Stimulated activated CD8-positive, alpha-beta memory T cell treated with anti-CD3 and anti-CD28 coated beads, Interleukin-15, amount 100 ng/mL, for 4 hours (primary cell): ENCODE measurements at places on chromosomes 1 and 21.

- DNase-seq, result no peak
These were observed 9.3 kb upstream of the CACYBP start for GRCh38 chr1:174990382-174990999.

DNA sequence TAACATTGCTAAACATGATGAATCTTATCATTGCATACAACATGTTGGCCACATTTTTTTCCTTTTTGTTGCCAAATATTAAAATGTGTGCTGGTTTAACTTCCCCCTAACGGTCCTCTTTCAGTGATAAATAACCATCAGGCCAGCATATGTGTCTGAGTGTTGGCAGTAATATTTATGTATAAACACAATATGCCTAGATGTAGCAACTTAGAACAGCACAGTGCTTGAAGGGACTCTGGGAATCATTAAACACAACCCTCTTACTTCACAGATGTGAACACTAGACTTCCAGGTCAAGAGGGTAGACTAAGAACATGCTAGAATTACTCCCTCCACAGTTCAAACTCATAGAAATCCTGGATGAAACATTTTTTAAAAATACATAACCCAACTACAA is 581.8 kb downstream of the PLPP3 start:
- no peak for DNase-seq

DNA sequence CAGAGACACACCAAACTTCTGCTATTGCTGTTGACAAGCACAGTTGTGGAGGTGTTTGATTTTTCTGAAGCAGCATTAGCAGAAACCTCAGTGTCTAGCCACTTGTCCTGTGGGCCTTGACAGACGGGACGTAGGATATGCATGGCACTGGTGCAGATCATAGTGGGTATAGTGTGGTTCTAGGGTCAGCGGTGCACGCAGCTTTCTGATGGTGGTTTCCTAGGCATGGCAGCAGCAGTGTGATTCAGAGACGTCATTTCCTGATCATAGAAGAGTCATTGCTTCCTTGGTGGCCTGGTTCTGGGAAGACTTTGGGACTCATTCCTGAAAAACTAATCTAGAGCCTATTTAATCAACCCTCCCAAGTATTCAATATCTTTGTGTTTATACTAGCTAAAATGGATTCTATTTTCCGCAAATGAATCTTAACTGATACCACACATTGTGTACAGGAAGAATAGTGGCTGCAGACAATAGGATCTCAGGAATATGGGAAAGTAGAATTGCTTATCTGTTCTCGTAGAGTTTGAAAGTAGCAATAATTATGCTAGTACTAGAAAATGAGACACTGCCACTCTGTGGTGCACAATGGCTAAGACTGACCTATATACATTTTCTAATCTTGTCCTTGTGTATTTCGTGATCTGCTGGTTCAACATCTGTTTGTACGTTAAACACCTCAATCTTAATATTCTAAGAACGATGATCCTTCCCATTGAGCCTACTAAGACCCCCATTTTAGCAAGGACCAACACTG is 2.8 kb upstream of the USP1 start:
- DNase-seq, result no peak

DNA sequence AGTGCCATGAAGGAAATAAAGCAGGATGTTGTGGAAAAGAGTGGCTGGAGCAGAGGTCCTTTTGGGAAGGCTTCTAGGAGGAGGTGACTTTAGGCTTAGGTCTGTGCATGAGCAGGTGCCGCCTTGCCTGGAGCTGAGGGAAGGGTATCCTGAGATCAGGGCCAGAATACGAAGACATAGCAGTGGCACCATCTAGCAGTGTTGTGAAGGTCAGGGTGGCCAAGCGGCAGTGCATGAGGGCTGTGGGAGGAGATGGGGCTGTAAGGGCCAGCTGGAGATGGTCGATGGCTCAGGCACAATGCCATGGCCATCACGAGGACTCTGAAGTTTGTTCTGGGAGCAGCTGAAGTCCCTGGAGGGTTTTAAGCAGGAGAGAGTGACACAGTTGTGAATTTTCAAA is 219.5 kb downstream of the PTPRU start:
- DNase-seq, result no peak

GRCh38 chr1:204799630-204800029 is 71.0 kb upstream of the NFASC start:
- DNase-seq, result no peak

GRCh38 chr1:234957330-234958065 is 171.1 kb downstream of the TOMM20 start:
- no peak for DNase-seq

- DNase-seq, result no peak
These were observed 12.6 kb downstream of the RSPO1 start for GRCh38 chr1:37622131-37622530.

GRCh38 chr1:27993241-27993640 is 33.5 kb downstream of the XKR8 start:
- DNase-seq, result no peak

DNA sequence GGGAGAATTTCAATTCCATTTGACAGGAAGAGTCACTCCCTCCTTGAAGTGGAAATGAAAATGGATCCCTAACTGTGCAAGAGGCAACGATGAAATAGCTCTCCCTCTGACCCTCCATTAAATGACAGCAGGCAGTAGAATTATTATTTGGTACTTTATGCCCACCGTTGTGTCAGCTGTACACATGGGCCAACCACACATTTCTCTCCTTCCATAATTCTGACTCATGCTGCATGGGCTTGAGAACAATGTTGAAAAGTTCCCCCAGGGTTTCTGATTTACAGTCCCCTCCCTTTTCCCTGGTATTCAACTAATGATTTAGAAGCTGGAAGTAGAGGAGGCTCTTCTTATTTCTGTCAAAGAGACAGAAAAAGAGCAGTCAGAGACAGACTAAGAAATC is 103.5 kb downstream of the RGS7 start:
- no peak for DNase-seq

GRCh38 chr21:37370152-37371040 is 3.8 kb downstream of the DYRK1A start:
- no peak for DNase-seq

DNA sequence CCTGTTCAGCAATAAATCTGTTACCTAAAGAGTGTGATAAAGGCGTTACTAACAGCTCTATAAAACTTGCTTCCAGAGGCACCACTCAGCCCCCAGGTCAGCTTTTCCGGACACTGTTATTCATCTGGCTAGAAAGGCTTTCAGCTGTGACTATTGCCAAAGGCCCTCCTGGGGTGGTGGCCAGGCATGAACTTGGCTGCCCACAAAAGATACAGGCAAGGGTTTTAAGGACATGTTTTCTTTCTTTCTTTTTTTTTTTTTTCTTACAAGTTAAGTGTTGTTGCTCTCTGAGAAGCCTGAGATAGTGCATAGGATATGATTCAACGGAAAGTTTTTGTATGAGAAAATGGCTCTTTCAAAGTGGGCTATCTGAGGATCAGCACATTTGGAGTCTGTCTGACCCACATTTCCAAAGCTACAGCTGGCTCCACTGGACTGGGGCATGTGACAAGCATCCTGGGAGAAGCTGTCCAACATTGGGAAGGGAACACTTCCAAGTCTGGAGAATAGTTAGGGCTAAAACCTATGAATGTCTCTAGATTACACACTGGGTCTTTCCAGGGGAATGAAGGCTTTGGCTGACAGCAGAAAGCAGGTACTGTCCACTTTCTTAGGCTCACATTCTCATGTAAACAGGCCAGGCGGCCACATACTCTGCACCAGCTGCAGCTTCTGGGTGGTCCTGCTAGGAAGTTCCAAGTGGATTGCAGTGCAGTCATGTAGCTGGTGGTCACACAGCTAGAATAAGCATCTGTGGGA is 639.7 kb downstream of the LMO4 start:
- DNase-seq, result no peak

DNA sequence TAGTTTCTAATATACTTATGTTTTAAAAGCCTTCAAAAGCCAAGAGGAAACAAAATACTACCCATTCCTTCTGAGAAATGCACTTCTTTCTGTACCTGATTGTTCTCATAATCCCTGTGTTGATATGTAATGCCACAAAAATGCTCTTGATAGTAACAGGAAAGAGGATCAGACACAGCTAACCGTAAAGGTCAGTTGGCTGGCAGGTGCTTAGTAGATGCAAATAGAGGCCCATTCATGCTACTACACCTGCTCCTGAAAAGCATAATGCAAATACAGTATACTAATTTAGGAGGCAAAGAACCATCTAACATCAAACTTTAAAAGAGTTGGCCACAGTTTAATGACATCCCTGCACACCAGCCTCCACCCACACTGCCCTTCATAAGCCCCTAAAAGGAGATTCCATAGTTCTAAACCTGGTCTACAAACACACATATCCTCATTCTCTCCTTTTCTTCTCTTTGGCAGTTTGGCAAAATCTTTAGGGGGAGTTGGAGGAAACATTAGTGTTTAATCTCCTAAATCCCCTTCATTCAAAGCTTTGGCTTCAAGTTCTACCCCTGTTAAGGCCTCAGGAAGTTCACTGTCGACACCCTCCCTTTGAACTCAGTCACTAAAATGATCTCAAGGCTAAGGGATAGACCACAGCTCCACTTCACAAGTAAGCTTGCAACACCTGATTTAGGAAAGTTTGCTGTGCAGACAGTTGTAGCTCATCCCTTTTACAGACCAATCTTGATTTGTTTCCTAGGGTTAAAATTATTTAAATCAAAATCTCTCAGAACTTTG is 2.9 kb upstream of the CD46 start:
- no peak for DNase-seq

DNA sequence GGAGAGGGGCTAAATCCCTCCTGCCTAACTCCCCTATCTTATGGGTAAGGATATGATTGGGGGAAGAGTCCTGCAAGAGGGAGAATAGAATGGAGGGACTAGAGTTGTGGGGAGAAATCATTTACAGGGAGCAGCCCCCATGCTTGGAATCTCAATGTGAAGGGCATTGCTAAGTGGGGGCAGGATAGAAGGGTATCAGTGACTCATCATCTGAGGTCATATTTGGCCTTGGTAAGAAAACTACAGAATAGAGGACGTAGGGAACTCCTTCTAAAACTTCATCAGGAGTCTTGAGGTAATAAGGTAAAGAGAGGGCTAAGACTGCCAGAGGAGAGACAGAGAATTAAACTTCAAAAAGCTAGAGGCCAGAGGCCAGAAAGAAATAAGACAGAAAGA is 487 bp downstream of the HJV start:
- no peak for DNase-seq

DNA sequence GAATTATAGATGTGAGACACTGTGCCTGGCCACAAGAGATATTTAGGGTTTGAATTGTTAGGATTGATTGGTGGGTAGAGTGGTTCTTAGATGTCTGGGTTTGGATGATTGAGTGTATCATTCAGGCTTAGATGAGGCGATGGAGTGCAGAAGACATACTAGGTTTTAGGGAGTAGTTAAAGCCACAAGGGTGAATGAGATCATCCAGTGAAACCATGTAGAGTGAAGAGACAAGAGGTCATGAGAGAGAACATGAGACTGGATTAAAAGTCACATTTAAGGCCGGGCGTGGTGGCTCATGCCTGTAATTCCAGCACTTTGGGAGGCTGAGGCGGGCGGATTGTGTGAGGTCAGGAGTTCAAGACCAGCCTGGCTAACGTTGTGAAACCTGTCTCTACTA is 37.2 kb downstream of the ZFYVE9 start:
- DNase-seq, result no peak

DNA sequence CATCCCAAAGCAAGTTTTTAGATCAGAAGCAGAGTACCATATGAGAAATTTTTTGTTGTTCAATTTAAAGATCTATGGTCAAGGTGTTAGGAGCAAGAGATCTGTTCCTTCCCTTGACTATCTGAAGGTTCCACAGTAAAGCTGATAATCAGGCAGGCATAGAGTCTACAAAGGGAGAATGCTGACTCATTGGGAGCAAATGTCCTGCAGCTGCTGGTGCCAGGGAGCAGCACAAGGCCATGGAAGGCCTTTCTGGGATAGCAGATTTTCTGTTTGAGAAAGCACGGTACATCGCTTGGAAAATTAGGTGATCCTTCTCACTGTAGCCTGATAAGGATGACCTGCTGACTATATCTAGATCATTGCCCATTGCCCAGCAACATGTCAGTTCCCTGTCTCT is 210.1 kb upstream of the C1orf87 start:
- no peak for DNase-seq

DNA sequence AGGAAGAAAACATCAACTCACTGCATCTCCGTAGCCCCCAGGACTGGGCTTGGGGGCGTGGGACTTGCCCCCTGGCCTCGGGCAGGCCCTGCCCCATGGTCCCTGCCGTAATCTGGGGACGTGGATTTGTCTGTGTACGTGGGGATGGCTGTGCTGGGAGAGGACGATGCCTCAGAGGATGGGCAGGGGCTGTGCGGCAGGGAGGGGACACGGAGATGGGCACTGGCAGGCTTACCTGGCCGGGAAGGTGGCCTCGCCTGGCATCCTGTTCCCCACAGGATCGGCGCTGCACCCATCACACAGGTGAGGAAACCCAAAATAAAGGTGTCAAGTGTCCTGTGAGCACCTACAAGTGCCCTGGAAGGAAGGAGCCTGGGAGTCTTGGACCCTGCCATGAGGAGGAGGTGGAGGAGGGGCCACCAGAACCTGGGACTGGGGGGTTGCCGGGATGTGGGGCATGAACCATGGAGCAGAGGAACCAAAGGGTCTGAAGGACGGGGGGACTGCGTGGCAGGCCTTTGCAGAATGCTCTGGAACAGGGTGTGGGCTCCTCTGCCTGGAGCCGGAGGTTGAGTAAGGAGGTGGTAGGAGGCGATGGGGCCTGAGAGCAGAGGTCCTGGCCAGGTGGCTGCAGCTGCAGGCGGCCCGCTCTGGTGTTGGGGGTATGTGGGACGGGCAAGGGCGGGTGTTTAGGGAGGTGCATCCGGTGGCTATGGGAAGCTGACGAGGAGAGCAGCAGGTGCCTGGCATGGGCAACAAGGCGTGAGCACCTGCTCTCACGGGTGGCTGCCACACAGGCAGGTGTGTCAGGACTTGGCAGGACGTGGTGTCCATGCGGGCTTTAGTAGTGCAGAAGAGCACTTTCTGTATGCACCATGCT is 27.8 kb upstream of the LRRC3 start:
- DNase-seq, result no peak

DNA sequence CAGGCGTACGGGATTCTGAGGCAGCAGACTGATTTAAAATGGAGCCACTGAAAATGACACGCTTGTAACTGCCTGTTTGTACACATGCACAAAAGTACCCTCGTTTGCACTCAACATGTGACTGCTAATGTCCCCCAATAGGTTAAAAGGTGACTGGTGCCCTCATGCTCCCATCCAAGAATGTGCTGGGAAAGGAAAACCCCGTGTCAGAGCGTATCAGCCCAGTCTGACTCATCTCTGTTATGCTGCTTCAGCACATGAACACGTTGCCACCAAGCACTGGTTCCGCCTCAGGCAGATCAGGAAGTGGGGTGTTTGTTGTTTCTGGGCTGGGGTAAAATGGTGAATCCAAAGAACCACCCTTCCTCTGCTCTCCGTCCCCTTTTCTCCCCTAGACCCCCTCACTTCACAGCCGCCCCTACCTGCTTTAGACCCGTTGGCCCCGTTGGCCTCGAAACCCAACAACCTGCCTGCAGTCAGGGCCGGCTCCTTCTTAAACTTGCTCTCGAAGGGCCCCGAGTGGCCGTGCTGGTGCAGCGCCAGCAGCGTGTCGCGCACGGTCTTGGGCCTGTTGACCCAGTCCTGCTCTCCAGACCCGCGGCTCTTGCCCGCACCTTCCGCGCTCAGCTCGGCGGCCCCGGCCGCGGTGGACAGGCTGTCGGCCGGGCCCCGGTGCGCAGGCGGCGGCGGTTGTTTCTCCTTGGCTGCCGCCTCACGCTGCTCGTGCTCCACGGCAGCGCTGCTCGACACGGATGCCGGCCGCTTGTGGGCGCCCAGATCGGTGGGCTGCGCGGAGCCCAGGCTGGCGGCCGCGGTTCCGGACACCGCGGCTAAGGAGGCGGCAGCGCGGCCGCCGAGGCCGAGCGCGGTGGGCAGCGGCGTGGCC is 1.7 kb downstream of the IRF2BP2 start:
- DNase-seq, result peak; percentile 57

- DNase-seq, result no peak
These were observed 426.6 kb downstream of the DUSP10 start for GRCh38 chr1:221315330-221315729.
